ENCODE measurements at places on chromosomes 4 and X. TPM values are rescaled to one million over a fixed set of nuclear protein-coding genes. Genes with fewer than 3 reads are reported as not detected.

DCLK2 gene
- total RNA-seq = 3.8 TPM

PRRG3 gene
- total RNA-seq = not detected

NEK1 gene
- 9.0 TPM for total RNA-seq

PARM1 gene
- 3.2 TPM for total RNA-seq

PPP2R2C gene
- total RNA-seq = under 0.01 TPM

MAGEE1 gene
- 2.1 TPM for total RNA-seq

SLC10A6 gene
- total RNA-seq = not detected

CFAP299 gene
- total RNA-seq = 15.2 TPM

MGAT4D gene
- not detected for total RNA-seq

FAM47E gene
- 0.66 TPM for total RNA-seq

TEX13D gene
- not detected for total RNA-seq

MAP7D2 gene
- total RNA-seq = not detected

RAB41 gene
- total RNA-seq = not detected

CDKL5 gene
- 2.8 TPM for total RNA-seq

HTR2C gene
- not detected for total RNA-seq

ASB12 gene
- total RNA-seq = 0.06 TPM

NDP gene
- total RNA-seq = 15.3 TPM

STPG2 gene
- total RNA-seq = 0.06 TPM

NLGN4X gene
- total RNA-seq = 2.0 TPM

SSX4B gene
- not detected for total RNA-seq

SPANXN3 gene
- total RNA-seq = not detected

SPIN2B gene
- total RNA-seq = 10.6 TPM

PRR32 gene
- not detected for total RNA-seq

MID1 gene
- 10.7 TPM for total RNA-seq

FAM133A gene
- total RNA-seq = 0.81 TPM

RIBC1 gene
- total RNA-seq = 0.93 TPM

IBSP gene
- total RNA-seq = not detected

TECRL gene
- total RNA-seq = not detected

GRSF1 gene
- total RNA-seq = 79.7 TPM

TMPRSS11B gene
- total RNA-seq = not detected

FOXR2 gene
- total RNA-seq = not detected

RHOH gene
- not detected for total RNA-seq

TEX11 gene
- not detected for total RNA-seq

ANK2 gene
- total RNA-seq = 226 TPM

CASP3 gene
- total RNA-seq = 51.9 TPM

AREG gene
- total RNA-seq = not detected

HSFX3 gene
- not detected for total RNA-seq

NAA15 gene
- total RNA-seq = 23.7 TPM

NLGN3 gene
- 0.37 TPM for total RNA-seq

NEIL3 gene
- 6.6 TPM for total RNA-seq

MAGED4B gene
- total RNA-seq = 3.5 TPM

DAPP1 gene
- not detected for total RNA-seq

CCSER1 gene
- under 0.01 TPM for total RNA-seq

FATE1 gene
- total RNA-seq = not detected

SRPK3 gene
- 0.56 TPM for total RNA-seq

BDH2 gene
- 88.9 TPM for total RNA-seq

ANXA5 gene
- total RNA-seq = 526 TPM

Data from aortic smooth muscle cell (primary cell).